CD4-positive, alpha-beta memory T cell (primary cell): ENCODE measurements at places on chromosomes 11 and 22. TPM values are rescaled to one million over a fixed set of nuclear protein-coding genes. Genes with fewer than 3 reads are reported as not detected.

DNA sequence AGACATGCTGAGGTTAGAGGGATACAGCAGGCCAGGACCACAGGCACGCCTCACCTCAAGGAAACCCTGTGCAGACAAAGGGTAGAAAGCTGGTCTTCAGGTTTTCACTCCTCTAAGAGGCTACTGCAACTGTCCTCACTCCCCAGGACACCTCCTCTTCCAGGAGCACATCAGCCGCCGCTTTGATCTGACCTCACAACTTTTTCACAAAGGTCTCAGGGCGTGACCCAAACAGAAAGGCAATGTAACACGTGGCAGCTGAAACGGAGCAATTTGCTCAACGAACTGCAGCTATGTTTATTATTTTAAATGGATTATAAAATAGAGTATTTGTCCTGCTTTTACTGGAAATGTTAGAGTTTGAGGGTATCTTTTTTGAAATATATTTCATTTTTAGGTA lies 46.1 kb downstream of the LARGE1 start:
- H3K27ac ChIP-seq: no peak overlapping the region
- no peak for DNase-seq
- no peaks in the 10 kb centered on the region for H3K27me3 ChIP-seq
- no peaks in the 10 kb centered on the region for H3K4me1 ChIP-seq
- no peak overlapping the region for H3K4me3 ChIP-seq
- no peaks in the 10 kb centered on the region for H3K36me3 ChIP-seq

- no peak overlapping the region for H3K4me3 ChIP-seq
- no peaks in the 10 kb centered on the region for H3K4me1 ChIP-seq
- no peak for DNase-seq
- H3K36me3 ChIP-seq: no peaks in the 10 kb centered on the region
Measured at GRCh38 chr11:90542092-90542491, 319.2 kb upstream of the CHORDC1 start.

GRCh38 chr11:47391711-47392432 lies 13.5 kb upstream of the SPI1 start:
- H3K36me3 ChIP-seq: no peaks in the 10 kb centered on the region
- H3K4me3 ChIP-seq: no peak overlapping the region
- no peaks in the 10 kb centered on the region for H3K27me3 ChIP-seq
- no peak for DNase-seq

- no peak overlapping the region for H3K4me3 ChIP-seq
- DNase-seq: peak; percentile 57
- H3K4me1 ChIP-seq: peaks cover 5% of the 10 kb centered on the region
- no peak overlapping the region for H3K27ac ChIP-seq
- H3K27me3 ChIP-seq: no peaks in the 10 kb centered on the region
- no peaks in the 10 kb centered on the region for H3K36me3 ChIP-seq
Measured at GRCh38 chr22:45994491-45995404, 17.8 kb upstream of the WNT7B start.

- no peak overlapping the region for H3K4me3 ChIP-seq
- H3K27ac ChIP-seq: no peak overlapping the region
- H3K36me3 ChIP-seq: no peaks in the 10 kb centered on the region
- H3K27me3 ChIP-seq: no peaks in the 10 kb centered on the region
Measured at GRCh38 chr11:68436985-68437926, 23.3 kb upstream of the PPP6R3 start.

GRCh38 chr22:47552541-47553205 lies 790.2 kb downstream of the TBC1D22A start:
- no peaks in the 10 kb centered on the region for H3K27me3 ChIP-seq
- H3K4me1 ChIP-seq: no peaks in the 10 kb centered on the region
- no peaks in the 10 kb centered on the region for H3K36me3 ChIP-seq
- H3K27ac ChIP-seq: no peak overlapping the region
- H3K4me3 ChIP-seq: no peak overlapping the region
- DNase-seq: no peak

DNA sequence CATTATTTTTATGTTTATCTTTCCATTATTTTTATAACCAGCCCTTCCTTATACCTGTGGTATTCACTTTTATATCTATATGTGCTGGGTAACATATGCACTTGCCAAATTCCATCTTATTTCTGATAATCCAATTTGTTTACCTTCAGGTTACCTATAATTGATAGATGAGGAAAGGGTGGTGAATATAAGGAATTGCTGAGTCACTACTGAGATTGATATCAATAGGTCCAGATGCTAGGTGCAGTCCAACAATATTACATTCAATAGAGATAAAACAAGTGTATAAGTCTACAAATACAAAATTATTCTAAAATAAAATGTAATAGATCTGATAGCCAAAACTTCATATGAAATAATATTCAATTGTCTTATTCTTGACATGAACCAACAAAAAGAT lies 759.0 kb upstream of the CCDC90B start:
- H3K4me1 ChIP-seq: no peaks in the 10 kb centered on the region
- no peak for DNase-seq
- H3K36me3 ChIP-seq: no peaks in the 10 kb centered on the region
- no peak overlapping the region for H3K27ac ChIP-seq
- no peak overlapping the region for H3K4me3 ChIP-seq
- H3K27me3 ChIP-seq: no peaks in the 10 kb centered on the region

DNA sequence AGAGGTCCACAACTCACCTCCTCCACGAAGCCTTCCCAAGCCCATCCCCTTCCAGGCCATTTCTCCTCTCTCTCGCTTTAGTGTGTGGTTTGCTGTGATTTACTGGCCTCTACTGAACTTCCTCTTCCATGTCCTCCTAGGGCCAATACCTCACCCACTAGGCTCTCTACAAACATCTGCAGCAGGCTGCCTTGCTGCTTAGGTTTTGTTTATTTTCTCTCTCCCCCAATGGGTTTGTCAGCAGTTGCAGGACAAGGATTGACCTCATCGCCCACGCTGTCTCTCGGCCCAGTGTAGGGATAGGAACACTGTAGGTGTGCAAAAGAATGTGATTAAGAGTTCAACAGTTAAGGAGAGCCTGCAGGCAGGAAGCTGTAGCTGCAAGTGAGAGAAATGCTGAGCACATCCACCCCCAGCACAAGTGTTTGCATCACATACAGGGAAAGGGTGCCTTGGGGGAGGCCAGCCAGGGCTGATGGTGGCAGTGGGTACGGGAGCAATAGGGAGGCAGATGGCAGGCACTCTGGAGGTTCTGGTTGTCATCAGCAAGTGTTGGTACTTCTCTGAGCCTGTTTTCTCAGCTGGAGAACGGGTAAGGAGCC lies 1.4 kb downstream of the PC start:
- peaks cover 21% of the 10 kb centered on the region for H3K4me1 ChIP-seq
- DNase-seq: no peak
- H3K27ac ChIP-seq: no peak overlapping the region
- H3K36me3 ChIP-seq: no peaks in the 10 kb centered on the region

GRCh38 chr11:86629045-86629706 lies 43.2 kb downstream of the ME3 start:
- no peak overlapping the region for H3K4me3 ChIP-seq
- no peak for DNase-seq
- H3K27me3 ChIP-seq: no peaks in the 10 kb centered on the region
- no peaks in the 10 kb centered on the region for H3K36me3 ChIP-seq

GRCh38 chr11:61046833-61047232 lies 55.5 kb upstream of the CD5 start:
- no peaks in the 10 kb centered on the region for H3K36me3 ChIP-seq
- no peak for DNase-seq
- no peaks in the 10 kb centered on the region for H3K27me3 ChIP-seq

- DNase-seq: no peak
- peaks cover 6% of the 10 kb centered on the region for H3K4me1 ChIP-seq
- no peaks in the 10 kb centered on the region for H3K27me3 ChIP-seq
- no peaks in the 10 kb centered on the region for H3K36me3 ChIP-seq
Measured at GRCh38 chr11:123093739-123094138, 31.8 kb upstream of the HSPA8 start.

DNA sequence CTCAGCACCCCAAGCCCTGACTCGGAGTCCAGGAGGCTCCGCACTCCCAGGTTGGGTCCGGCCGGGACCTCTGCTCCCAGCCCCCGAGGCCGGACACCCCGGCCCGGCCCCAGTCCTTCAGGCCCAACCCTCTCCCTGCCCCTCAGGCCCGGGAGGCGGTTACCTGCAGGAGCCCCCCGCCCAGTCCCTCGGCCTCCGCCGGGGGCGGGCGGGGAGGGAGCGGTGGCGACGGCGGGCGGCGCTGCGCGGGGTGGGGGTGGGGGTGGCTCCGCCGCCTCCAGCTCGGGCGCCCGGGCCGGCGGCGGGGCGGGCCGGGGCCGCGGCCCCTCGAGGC lies 310 bp downstream of the TCF20 start:
- peaks cover 48% of the 10 kb centered on the region for H3K4me1 ChIP-seq
- peak overlapping the region; percentile 80 for H3K4me3 ChIP-seq
- DNase-seq: no peak
- H3K36me3 ChIP-seq: no peaks in the 10 kb centered on the region
- H3K27me3 ChIP-seq: no peaks in the 10 kb centered on the region

DNA sequence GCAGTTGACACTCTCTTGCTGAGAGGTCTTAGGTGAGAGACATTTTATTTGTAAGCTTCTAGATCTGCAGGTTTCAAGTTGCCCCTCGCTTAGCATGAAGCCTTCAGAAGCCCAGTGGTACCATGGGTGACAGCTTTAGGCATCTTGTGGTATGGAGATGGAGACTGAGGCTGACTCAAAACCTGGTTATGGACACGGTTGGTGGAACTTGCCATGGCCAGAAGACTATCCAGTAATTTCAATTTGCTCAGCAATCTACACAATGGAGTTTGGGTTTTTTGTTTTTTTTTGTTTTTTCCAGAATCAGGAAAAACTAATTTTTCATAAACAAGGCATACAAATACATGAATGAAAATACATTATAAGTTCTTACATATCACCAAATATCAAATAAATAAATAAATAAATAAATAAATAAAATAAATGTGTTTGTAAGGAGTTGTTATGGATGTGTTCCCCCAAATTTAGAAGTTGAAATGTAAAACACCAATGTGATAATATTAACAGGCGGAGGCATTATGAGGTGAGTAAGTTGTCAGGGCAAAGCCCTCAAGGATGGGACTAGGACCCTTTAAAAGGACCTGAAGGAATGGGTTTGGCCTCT lies 22.6 kb downstream of the ETS1 start:
- no peak overlapping the region for H3K27ac ChIP-seq
- H3K36me3 ChIP-seq: no peaks in the 10 kb centered on the region
- peaks cover 15% of the 10 kb centered on the region for H3K4me1 ChIP-seq
- DNase-seq: no peak
- H3K4me3 ChIP-seq: no peak overlapping the region
- H3K27me3 ChIP-seq: no peaks in the 10 kb centered on the region

DNA sequence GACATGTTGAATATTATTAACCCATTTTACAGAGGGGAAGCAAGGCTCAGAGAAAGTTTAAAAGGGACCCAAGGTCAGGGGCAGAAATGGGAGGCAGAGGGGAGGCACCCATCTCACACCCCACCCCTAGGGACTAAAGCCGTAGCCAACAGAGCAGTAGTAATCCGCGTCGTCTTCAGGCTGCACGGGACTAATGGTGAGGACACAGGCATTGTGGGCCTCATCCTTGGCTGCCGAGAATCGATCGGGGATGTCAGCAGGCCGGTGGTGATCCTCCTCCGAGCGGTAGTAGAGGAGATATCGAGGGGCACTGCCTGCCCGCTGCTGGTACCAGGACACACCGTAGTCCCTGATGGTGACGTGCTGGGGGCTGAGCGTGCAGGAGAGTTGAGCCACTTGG lies 1.5 kb downstream of the VPREB3 start:
- H3K4me3 ChIP-seq: no peak overlapping the region
- H3K4me1 ChIP-seq: peaks cover 13% of the 10 kb centered on the region
- no peak for DNase-seq
- H3K36me3 ChIP-seq: no peaks in the 10 kb centered on the region

DNA sequence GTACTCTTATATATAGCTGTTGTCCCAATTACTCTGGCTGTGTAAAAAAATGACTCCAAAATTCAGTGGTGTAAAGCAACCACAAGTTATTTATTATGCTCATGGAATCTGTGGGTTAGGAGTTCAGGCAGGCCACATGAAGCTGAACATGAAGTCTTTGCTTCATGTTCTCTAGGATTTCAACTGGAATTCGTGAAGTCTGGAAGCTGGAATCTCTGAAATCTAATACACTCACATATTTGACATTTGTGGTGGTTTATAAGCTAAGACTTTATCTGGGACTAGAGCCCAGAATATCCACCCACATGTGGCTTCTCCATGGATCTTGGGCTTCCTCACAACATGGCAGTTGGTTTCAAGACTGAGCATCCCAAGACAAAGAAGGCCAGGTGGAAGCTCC lies 430.6 kb downstream of the MIAT start:
- no peaks in the 10 kb centered on the region for H3K36me3 ChIP-seq
- no peak overlapping the region for H3K4me3 ChIP-seq
- no peak overlapping the region for H3K27ac ChIP-seq
- no peaks in the 10 kb centered on the region for H3K4me1 ChIP-seq

- DNase-seq: no peak
- peaks cover 96% of the 10 kb centered on the region for H3K4me1 ChIP-seq
- H3K27me3 ChIP-seq: no peaks in the 10 kb centered on the region
Measured at GRCh38 chr22:39910876-39911613, 10.2 kb downstream of the GRAP2 start.

TMPRSS6 gene
- not detected for polyA plus RNA-seq

OR2AG1 gene
- polyA plus RNA-seq: not detected

OR51E2 gene
- not detected for polyA plus RNA-seq

OR5D13 gene
- polyA plus RNA-seq: not detected
